ENCODE measurements at places on chromosomes 13 and 19. TPM values are rescaled to one million over a fixed set of nuclear protein-coding genes. Genes with fewer than 3 reads are reported as not detected.

The HIPK4 gene
- not detected for total RNA-seq

The LAIR2 gene
- not detected for total RNA-seq

GRCh38 chr13:44561351-44561750 lies 14.8 kb downstream of the TSC22D1 start:
- no peak for DNase-seq

The SLC6A16 gene
- total RNA-seq: 1.3 TPM

- DNase-seq: peak; percentile 81
These were observed 1.8 kb downstream of the ETHE1 start for GRCh38 chr19:43524922-43525835.

- no peak for DNase-seq
These were observed 809 bp downstream of the MYO1F start for GRCh38 chr19:8576273-8576993.
